ENCODE measurements at places on chromosomes 3 and 15.

- DNase-seq: no peak
These were observed 598.9 kb upstream of the GRM7 start for GRCh38 chr3:6262010-6262409.

GRCh38 chr15:32705446-32705845 is 12.4 kb upstream of the GREM1 start:
- no peak for DNase-seq

- no peak for DNase-seq
These were observed 55.5 kb upstream of the AGTR1 start for GRCh38 chr3:148642214-148642613.

GRCh38 chr15:69280783-69281182 is 17.9 kb upstream of the PAQR5 start:
- DNase-seq: no peak

DNA sequence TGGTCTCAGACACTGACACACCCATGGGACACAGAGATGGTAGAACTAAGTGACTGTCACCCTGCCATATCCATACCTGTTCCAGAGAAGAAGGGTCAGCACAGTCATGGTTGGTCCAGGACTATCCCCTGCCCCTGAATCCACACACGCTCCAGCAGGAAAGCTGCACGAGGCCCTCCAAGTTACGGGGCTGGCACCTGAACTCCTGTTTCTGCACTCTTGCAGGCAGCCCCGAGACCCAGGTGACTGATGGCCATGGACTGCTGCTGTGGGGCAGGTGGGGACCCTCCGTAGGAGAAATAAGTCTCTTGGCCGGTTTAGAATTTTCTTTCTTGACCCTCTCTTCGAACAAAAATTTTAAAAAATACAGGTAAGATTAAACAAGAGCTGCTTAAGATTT is 30.6 kb downstream of the CHDH start:
- DNase-seq: no peak

DNA sequence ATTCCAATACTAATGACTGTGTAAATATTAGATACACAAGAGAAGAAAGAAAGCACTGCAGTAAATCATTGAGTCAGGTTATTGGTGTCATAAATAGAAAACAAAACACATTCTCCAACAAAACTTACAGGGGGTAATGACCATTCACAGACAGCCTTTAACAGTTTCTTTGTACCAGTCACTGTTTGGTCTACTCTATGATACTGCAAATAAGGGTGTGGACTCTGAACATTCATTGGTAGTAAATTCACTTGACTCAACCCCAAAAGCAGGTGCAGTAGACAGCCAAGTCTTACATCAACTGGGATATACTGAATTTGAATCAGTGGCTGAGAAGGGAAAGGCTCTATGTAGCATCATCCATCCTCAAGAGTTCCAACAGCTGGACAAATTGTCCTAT is 463.5 kb downstream of the FOXP1 start:
- DNase-seq: no peak

Data from activated T-cell treated with anti-CD3 and anti-CD28 coated beads for 1 hour (primary cell).